Aorta (tissue), 5 donors: ENCODE measurements at places on chromosomes 4 and X. TPM values are rescaled to one million over a fixed set of nuclear protein-coding genes. Genes with fewer than 3 reads are reported as not detected.

- DNase-seq = no peak
Observed at GRCh38 chr4:72205831-72206230, 174.0 kb downstream of the NPFFR2 start.

GRCh38 chrX:12771445-12772069, 19.7 kb upstream of the PRPS2 start:
- DNase-seq = peak; percentile 73

GRCh38 chrX:45847961-45848360, 647.3 kb upstream of the DIPK2B start:
- no peak for DNase-seq

DNA sequence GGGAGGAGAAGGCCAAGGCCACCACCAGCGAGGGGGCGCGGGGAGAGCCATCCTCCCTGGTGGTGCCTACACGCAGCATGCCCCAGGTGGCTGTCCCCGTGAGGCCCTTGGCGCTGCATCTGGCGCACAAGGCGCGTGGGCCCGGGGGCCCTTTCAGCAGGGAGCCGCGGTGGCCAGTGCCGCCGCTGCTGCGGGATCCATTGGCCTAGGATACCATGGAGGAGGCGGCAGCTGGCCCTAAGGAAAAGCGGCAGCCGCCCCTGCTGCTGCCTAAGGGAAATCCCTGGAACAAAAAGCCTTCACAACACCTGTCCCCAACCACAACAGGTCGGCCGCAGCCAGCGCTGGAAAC, 1059.6 kb downstream of the TECRL start:
- DNase-seq = no peak

- DNase-seq = no peak
Observed at GRCh38 chr4:89276296-89276695, 31.3 kb downstream of the GPRIN3 start.

DNA sequence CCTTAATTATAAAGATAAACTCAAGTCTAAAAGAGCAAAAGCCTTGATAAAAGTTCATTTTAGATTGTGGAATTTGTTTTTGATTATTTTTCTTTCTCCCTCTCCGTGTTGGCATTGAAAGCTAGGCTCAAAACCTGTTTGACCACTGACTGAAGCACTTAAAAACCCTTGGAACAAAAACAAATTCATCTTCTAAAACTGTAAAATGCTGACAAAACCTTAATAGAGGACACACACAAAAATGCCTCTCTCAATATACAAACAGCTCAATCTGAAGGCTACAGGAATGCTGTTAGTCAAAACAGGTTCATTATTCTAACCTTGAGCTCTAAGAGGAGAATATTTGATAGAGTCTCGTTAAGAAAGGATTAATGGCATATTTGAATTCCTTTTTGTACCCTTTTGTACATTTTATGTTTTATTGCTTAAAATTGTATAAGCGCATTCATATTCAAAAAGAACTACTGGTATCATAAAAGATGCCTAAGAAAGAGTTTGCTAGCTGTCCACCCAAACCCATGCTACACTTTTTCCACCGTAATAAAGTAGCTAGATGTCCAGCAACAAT, 74.3 kb upstream of the NAP1L5 start:
- no peak for DNase-seq

- no peak for DNase-seq
Observed at GRCh38 chr4:177001271-177002175, 208.8 kb upstream of the VEGFC start.

DNA sequence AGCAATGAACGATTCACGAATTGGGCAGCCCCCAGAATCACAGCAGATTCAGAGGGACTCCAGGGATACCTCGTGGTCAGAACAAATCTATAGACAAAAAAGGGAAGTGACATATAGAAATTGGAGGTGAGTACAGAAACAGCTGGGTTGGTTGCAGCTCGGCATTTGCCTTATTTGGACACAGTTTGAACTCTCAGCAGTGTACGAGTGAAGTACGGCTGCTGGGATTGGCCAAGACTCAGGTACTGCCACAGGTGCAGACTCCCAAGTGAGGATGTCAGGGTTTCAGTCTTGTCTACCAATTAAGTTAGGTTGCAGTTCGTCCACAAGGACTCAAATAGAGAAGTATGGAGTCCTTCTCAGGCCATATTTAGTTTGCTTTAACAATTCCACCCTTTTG, 28.2 kb downstream of the HTT-AS start:
- DNase-seq = no peak

GRCh38 chrX:112513154-112513553, 166.6 kb downstream of the LHFPL1 start:
- DNase-seq = no peak

- no peak for DNase-seq
Observed at GRCh38 chr4:154603033-154603943, 9.2 kb downstream of the FGG start.

GRCh38 chrX:130594453-130594916, 192.7 kb downstream of the RBMX2 start:
- DNase-seq = no peak

GRCh38 chr4:53908661-53909078, 155.7 kb downstream of the CHIC2 start:
- DNase-seq = no peak

GRCh38 chr4:163923092-163923491, 428.6 kb downstream of the TMA16 start:
- no peak for DNase-seq

DNA sequence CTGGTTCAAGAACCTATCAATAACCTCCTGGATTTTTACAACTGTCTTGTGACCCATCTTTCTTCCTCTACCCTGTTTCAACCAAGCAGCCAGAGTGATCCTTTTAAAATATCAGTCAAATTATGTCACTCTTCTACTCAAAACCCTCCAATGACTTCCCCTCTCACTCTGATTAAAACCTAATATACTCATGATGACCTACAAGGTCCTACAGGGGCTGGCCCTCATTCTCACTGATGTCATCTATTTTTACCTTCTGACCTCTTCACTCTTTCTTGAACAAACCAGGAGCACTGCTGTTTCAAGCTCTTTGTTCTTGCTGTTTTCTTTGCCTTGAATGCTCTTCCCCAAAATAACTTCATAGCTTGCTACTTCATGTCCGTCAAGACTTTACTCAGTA, 48.5 kb downstream of the ARHGEF38 start:
- DNase-seq = no peak

DNA sequence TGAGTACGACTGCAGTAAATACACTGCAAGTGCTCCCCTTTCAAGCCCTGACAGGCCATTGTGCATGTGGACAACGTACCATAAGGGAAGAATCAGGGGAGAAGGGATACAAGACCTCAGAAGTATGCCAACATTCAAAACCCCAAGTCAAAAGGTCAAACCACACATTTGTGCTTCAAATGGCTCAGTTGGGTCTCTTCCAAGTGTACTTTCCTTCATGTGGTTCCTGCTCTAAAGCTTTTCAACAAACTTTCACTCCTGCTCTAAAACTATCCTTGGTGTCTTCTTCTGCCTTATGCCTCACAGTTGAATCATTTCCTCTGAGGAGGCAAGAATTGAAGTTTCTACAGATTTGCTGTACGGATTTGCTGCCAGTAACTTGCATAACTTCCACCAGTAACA, 305.7 kb upstream of the SLIT2 start:
- no peak for DNase-seq

DNA sequence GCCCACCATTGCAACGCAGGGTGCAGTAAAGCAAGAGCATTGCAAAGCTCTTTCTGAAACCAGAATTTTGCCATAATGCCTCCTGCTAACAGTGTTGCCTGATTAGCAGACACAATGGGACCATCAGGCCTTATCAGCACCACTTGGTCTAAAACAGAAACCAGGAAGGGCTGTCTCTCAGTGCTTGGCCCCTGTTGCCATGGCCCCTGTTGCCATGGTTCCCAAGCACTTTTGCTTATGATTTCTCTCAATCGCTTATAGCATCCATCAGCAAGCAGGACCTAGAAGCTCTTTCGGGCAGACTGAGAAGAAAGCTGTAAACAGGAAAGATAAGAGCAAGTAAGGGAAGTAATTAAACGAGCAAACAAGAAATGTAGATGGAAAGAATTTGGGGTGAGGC, 36.8 kb downstream of the RTL5 start:
- DNase-seq = no peak

GRCh38 chrX:130915302-130915701, 12.3 kb upstream of the ENOX2 start:
- DNase-seq = no peak

DNA sequence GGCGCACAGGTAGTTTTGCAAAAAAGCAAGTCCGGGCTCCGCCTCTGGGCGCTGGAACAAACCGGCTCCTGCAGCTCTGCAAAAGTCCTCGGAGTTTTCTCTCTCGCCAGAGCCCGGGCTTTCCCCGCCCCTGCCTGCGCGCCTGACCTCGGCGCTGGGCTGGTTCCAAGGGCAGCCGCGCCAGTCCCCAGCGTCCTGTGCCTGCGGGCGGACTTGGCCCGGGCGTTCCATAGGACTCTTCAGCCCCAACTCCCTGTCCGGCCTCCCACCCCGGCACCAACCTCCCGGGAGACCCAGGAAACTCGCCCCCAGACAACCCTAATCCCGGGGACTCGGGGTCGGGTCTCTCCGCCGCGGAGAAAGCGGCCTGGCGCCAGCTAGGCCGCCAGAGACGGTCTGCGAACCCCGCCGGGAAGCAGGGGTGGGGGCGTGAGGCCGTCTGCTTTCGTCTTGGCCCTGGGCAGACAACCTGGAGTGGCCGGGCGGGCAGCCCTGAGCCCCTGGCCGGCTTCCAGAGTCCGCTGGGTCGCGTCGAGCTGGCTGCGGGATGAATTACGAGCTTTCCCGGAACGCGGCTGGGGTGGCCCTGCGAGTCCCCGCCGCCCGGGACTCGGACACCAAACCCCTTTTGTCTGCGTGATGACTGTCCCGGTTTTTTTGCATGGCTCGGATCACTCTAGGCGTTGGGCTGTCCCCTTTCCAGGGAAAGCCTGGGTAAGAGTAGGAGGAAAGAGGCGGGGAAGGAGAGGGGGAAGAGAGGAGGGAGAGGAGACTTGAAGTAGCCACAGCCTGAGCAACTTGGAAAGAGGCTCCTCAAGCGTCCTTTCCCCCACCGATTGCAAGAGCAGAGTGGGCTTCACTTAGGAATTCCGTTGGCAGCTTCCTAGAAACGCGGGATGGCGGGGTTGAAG, 916 bp downstream of the MXRA5 start:
- peak; percentile 63 for DNase-seq

DNA sequence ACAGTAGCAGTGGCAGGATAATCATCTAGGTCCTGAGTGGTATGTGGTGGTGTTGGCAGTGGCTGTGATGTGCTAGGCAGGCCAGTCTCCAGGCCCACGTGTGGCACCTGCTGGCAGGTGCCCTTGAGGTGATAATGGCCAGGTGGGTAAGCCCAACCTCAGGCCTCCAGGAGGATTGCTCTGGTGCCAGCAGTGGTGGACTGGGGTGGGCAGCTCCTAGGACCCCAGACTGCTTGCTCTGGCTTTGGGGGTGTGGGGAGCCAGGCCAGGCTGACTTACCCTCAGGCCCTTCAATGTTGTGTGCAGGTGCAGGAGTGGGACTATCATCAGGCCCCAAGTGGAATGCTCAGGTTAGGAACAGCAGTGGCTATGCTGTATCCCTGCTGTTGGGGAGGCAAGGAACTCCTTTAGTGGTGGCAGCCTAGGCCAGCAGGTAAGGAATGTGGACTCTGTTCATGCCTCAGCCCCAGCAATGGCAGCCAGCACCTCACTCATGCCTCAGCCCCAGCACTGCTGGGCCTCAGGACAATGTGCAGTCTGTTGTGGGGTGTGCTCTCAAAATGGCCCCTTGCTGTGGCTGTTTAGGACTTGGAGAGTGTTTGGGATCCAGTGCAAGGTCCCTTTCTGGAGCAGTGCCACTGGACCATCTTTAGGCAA, 24.3 kb downstream of the SERPINA7 start:
- DNase-seq = no peak

UGT2B7 gene
- not detected for total RNA-seq

UGDH gene
- total RNA-seq = 116 TPM

FAM9C gene
- not detected for total RNA-seq

PRSS12 gene
- not detected for total RNA-seq

POU3F4 gene
- not detected for total RNA-seq

SATL1 gene
- not detected for total RNA-seq

FRMD7 gene
- not detected for total RNA-seq

PLP1 gene
- 7.7 TPM for total RNA-seq

UBE2A gene
- 51.1 TPM for total RNA-seq

TCEAL7 gene
- 12.7 TPM for total RNA-seq

TMEM35A gene
- 3.2 TPM for total RNA-seq

PRDM5 gene
- total RNA-seq = 14.0 TPM

CD38 gene
- 7.8 TPM for total RNA-seq

CLGN gene
- total RNA-seq = 0.21 TPM

SUPT20HL1 gene
- not detected for total RNA-seq
